Epithelial cell of prostate (primary cell): ENCODE measurements at places on chromosomes 13 and 19.

GRCh38 chr19:49923055-49924003 lies 5.7 kb upstream of the ATF5 start:
- no peak for DNase-seq

- DNase-seq: no peak
Measured at GRCh38 chr13:71876648-71877255, 9.7 kb upstream of the DACH1 start.

GRCh38 chr13:32127691-32128090 lies 96.1 kb downstream of the FRY start:
- DNase-seq: no peak

GRCh38 chr13:67493835-67494234 lies 263.7 kb upstream of the PCDH9 start:
- DNase-seq: no peak

DNA sequence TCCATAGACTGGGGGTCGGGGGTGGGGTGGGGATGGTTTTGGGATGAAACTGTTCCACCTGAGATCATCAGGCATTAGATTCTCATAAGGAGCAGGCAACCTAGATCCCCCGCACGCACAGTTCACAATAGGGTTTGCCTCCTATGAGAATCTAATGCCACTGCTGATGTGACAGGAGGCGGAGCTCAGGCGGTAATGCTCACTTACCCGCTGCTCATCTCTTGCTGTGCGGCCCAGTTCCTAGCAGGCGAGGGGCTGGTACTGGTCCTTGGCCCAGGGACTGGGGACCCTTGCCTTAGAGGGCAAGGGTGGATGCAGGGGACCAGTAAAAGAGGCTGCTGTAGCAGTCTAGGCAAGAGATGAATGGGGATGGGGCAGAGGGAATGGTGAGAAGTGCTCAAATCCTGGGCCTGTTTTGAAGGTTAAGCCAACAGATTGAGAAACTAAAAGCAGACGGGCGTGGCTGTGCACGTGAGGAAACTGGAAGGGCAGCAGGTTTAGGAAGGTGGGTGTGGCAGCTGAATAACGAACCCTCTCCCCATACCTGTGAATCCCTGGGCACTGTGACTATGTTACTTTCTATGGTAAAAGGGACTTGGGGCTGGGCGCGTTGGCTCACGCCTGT lies 1.5 kb upstream of the ERICH4 start:
- no peak for DNase-seq
